ENCODE measurements at places on chromosomes 16 and 17.

DNA sequence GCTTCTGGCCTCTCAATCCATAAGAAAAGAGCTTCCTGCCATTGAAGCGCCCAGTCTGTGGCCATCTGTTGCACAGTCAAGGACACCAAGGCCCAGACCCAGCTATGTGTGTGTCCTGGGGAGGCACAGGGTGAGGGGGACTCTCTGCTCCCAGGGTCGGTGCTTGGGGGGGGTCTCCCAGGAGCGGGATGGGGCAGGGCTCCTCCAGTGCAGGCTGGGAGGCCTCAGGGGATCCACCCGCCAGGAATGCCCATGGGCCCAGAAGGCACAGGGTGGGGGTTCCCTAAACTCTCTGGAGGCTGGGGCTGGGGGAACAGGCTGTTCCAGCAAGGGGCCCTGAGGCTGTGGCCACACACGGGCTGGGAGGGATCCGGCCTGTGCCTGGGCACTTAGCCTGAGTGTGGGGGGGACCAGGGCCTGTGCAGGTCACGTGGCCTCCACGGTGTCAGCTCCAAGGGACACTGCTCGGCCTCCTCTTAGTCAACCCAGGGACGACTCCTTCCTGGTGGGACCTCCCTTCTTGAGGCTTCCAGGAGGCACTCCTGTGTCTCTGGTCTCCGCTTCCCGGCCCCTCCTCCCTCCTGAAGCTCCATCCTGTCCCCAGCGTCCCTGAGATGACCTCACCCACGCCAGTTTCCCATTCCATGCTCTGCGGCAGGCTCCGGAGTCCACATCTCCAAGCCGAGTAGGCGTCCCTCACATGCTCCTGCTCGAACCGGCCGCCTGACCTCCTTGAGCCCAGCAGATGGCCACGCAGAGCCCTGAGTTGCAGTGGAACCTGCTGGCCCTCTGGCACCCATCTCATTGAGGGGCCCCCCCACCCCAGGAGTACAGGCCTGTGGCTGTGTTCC is 23.1 kb upstream of the BAHCC1 start:
- H3K27me3 ChIP-seq, result no peaks in the 10 kb centered on the region
- no peak overlapping the region for H3K4me3 ChIP-seq
- DNase-seq, result peak; percentile 85
- peak overlapping the region; percentile 84 for H3K27ac ChIP-seq

DNA sequence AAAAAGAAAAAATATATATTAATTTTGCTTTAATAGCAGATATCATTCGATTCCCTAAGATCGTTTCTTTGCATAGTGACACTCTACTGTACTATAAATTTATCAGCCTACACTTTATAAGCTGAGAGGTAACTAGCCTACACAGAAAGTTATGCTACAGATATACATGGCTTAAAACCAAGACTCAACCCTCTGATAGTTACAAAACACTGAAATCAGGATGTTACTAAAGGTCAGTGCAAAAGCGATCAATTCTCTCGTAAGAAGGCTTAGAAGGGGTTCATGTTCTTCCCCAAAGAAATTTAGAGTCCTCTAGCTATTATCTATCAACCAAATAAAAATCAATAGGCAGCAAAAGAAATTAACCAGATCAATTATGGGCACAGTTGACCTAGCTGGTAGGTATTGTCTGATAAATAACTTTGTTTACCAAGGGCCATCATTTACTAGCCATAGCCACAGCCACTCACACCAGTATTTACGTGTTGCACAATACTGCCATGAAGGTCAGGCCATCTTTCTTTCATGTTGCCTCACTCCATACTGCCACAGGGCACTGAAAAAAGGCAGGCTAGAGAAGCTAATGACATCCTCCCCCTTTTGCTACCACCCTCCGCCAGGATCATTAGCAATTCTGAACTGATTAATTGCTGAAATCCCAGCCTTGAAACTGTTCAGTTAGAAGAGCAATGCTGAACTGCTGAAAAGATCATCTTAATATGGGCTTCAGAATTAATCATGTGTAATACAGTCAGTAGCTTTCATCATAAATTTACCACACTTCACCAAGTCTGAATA is 43.7 kb downstream of the RND2 start:
- H3K27me3 ChIP-seq, result no peaks in the 10 kb centered on the region
- no peaks in the 10 kb centered on the region for H3K36me3 ChIP-seq
- no peaks in the 10 kb centered on the region for H3K4me1 ChIP-seq
- H3K27ac ChIP-seq, result no peak overlapping the region
- DNase-seq, result no peak
- no peak overlapping the region for H3K4me3 ChIP-seq

- no peaks in the 10 kb centered on the region for H3K36me3 ChIP-seq
- no peak for DNase-seq
- H3K4me1 ChIP-seq, result peaks cover 27% of the 10 kb centered on the region
- H3K4me3 ChIP-seq, result no peak overlapping the region
- peak overlapping the region; percentile 48 for H3K27ac ChIP-seq
- no peaks in the 10 kb centered on the region for H3K27me3 ChIP-seq
Observed at GRCh38 chr16:11033629-11034420, 89.5 kb downstream of the CLEC16A start.

- no peak for DNase-seq
- H3K4me3 ChIP-seq, result no peak overlapping the region
- H3K36me3 ChIP-seq, result no peaks in the 10 kb centered on the region
- H3K4me1 ChIP-seq, result no peaks in the 10 kb centered on the region
- H3K27me3 ChIP-seq, result no peaks in the 10 kb centered on the region
Observed at GRCh38 chr17:54882371-54882770, 18.3 kb upstream of the TOM1L1 start.

DNA sequence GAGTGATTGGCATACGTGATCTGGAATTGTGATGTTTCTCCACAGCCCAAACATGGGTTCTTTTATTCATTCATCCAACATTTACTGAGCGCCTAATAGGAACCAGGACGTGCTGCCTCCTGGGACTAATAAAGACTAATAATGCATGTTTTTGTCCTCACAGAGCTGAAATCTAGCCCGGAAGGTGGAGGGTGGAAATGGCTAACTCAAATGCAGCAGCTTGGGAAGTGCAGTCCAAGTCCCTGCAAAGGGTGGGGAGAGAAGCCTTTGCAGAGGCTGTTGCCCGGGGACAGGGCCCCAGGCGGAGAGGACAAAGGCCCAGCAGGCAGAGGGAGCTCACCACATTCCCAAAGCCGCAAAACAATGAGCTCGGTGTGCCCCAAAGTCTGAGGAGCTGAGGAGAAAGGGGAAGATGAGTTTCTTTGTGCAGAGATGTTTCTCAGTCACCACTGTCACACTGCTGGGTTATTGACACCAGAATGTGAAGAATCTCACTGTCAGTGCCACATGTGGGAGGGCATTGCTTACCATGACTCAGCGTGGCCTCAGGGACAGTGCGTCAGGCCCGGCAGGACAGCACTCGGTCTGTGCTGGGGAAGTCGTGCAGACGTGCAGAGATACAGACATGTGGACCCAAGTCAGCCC is 118.2 kb upstream of the CHMP6 start:
- peaks cover 5% of the 10 kb centered on the region for H3K4me1 ChIP-seq
- no peaks in the 10 kb centered on the region for H3K36me3 ChIP-seq
- DNase-seq, result peak; percentile 61
- no peak overlapping the region for H3K27ac ChIP-seq

DNA sequence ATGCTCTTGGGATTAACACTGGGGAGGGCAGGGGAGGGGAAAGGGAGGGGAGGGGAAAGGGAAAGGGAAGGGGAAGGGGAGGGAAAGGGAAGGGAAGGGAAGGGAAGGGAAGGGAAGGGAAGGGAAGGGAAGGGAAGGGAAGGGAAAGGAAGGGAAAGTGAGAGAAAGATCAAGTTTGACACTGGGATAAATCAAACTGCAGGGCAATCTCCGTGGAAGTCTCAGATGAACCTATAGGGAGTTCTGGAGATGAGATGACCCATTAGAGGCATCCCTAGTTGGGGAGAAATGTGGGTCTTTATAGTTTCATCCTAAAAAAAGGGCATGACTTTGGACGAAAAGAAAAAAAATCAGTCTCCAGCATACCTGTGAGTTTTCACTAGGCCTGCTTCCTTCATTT is 2.2 kb downstream of the KRTAP4-12 start:
- no peak overlapping the region for H3K27ac ChIP-seq
- H3K36me3 ChIP-seq, result no peaks in the 10 kb centered on the region
- H3K4me1 ChIP-seq, result no peaks in the 10 kb centered on the region
- H3K4me3 ChIP-seq, result no peak overlapping the region

GRCh38 chr17:6940186-6940649 is 55.6 kb upstream of the ALOX12 start:
- H3K4me1 ChIP-seq, result no peaks in the 10 kb centered on the region
- H3K4me3 ChIP-seq, result no peak overlapping the region
- H3K27ac ChIP-seq, result no peak overlapping the region
- no peak for DNase-seq
- H3K27me3 ChIP-seq, result no peaks in the 10 kb centered on the region

GRCh38 chr17:31492880-31493655 is 101.6 kb downstream of the RAB11FIP4 start:
- H3K36me3 ChIP-seq, result no peaks in the 10 kb centered on the region
- H3K4me3 ChIP-seq, result no peak overlapping the region
- peaks cover 3% of the 10 kb centered on the region for H3K4me1 ChIP-seq
- no peaks in the 10 kb centered on the region for H3K27me3 ChIP-seq

- no peaks in the 10 kb centered on the region for H3K4me1 ChIP-seq
- no peak overlapping the region for H3K4me3 ChIP-seq
- no peaks in the 10 kb centered on the region for H3K27me3 ChIP-seq
- DNase-seq, result no peak
- H3K27ac ChIP-seq, result no peak overlapping the region
Observed at GRCh38 chr17:74049167-74049966, 154.1 kb upstream of the RPL38 start.

DNA sequence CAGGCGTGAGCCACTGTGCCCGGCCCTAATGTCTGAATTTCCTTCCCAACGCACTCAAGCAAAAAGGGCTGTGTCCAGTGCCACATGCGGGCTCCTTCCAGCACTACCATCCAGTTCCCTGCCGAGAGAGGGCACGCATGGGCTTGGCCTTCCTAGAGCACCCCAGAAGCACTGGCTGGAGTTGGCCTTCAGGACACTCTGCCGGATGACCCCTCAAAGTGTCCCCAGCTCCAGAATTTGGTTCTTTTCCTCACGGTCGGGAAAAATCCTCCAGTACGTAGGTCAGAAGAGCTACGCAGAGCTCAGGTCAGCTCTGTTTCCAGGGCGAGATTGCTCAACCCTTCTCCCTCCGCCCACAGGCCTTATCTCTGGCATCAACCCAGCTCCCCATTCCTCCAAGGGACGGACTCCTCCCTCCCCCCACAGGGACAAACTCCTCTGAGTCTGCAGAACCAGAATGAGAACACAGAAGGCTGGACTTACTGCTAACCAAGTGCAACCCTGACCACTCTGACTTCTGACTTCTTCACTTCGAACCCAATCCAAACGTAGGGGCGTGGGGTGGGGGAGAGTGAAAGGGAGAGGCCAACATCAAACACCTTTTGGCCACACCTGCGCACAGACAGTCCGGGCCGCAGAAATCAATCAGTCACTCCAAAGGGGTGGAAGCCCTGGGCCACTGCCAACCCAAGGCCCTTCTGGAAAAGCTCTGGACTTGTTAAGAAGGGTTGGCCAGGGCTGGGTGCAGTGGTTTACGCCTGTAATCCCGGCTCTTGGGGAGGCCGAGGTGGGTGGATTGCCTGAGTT is 3.6 kb downstream of the CDC42EP4 start:
- H3K27ac ChIP-seq, result peak overlapping the region; percentile 90
- peak; percentile 90 for DNase-seq
- H3K4me1 ChIP-seq, result peaks cover 55% of the 10 kb centered on the region

DNA sequence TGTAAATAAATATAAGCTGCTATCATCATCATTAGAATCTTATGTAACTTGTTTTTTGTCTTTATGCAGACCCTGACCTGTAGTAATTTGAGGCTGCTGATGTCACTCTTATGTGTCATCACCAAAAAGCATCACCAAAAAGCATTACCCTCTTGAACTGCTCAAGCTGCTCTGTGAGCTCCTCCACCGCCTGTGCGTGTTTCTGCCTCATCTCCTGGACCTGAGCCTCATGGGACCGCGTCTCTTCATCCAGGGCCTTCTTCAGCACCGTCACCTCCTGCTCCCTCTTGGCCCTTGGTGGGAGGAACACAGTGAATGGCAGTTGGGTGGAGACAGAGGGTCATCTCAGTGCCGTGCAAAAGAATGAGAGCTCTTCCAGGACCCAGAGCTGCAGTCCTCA is 82.4 kb downstream of the NDE1 start:
- H3K27ac ChIP-seq, result no peak overlapping the region
- H3K4me3 ChIP-seq, result no peak overlapping the region
- H3K36me3 ChIP-seq, result no peaks in the 10 kb centered on the region
- H3K27me3 ChIP-seq, result no peaks in the 10 kb centered on the region
- DNase-seq, result no peak

- DNase-seq, result no peak
- no peak overlapping the region for H3K4me3 ChIP-seq
- no peaks in the 10 kb centered on the region for H3K36me3 ChIP-seq
- H3K27ac ChIP-seq, result no peak overlapping the region
- H3K27me3 ChIP-seq, result no peaks in the 10 kb centered on the region
- no peaks in the 10 kb centered on the region for H3K4me1 ChIP-seq
Observed at GRCh38 chr17:7186241-7186640, 7.1 kb upstream of the ASGR1 start.

GRCh38 chr17:28955408-28955807 is 4.1 kb upstream of the PHF12 start:
- no peak overlapping the region for H3K4me3 ChIP-seq
- H3K36me3 ChIP-seq, result no peaks in the 10 kb centered on the region
- no peak overlapping the region for H3K27ac ChIP-seq
- DNase-seq, result no peak

DNA sequence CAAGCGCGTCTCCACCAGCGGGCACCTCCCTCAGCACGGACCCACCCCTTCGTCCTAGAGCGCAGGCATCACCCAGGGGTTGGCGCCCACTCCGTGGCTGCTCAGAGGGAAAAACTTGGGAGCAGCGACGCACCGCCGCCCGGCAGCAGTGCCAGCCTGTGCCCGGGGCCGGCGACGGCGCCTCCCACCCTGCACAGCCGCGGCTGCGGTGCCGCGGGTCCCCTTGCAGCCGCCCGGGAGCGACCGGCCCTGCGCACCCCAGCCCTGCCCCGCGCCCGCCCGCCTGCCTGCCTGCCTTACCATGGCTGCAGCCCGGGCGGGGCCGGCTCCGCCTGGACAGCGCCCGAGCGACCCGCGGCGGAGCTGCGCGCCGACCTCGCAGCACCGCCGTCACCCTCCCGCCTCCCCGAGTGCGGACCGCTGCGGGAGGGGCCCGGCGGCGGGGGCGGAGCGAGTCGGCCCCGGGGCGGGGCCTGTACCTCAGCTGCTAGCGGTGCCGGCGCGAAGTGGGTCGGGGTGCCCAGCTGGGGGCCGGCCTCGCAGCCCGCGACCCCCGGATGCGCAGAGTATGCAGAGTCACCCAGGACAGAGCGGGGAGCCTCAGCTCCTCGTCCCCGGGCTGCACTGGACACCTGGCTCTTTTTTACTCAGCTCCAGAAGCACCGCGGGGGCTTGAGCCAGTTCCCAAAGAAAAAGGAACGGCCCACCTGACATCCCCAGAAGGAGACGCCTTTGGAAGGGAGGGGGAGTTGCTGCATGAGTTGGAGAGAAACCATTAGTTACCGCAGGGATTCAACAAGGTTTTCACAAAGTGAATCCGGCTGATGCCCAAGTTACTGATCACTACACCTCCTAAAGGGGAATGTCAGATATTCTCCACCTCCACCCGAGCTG is 17.5 kb upstream of the MTMR4 start:
- no peaks in the 10 kb centered on the region for H3K4me1 ChIP-seq
- peak overlapping the region; percentile 54 for H3K4me3 ChIP-seq
- no peaks in the 10 kb centered on the region for H3K27me3 ChIP-seq
- no peaks in the 10 kb centered on the region for H3K36me3 ChIP-seq

All from testis (tissue), 5 donors.